ENCODE measurements at places on chromosomes 16 and 17.

GRCh38 chr16:27314161-27314723 lies 468 bp downstream of the IL4R start:
- peak; percentile 20 for DNase-seq

- DNase-seq, result no peak
Measured at GRCh38 chr17:9044772-9045463, 23.6 kb downstream of the NTN1 start.

- DNase-seq, result no peak
Measured at GRCh38 chr17:4541328-4542002, 13.7 kb downstream of the MYBBP1A start.

DNA sequence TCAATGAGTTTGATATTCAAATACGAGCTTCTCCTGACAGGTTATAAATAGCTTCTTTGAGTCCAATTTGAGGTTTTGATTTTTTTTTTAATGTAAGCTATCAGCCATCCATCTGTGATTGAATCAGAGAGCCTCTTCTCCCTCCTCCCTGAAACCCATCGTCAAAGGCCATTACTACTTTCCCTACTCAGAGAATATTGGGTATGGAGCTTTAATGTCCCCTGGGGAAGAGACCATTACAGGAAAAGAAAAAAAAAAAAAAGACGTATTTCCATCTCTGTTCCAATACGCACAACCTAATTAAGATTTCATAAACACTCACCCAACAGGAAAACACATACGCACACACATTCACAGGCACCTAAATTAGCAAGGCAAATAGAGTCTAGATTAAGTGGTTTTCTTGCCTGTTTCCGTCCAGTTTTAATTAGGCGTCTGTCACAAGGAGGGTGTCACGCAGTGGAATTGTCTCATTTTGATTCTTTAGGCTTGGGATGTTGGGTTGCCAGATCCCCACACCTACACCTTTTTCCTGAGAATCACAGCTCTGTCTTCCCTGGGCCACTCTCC lies 194.3 kb upstream of the RPL38 start:
- no peak for DNase-seq

GRCh38 chr16:57773655-57774295 lies 28.5 kb downstream of the KIFC3 start:
- DNase-seq, result no peak

- DNase-seq, result no peak
Measured at GRCh38 chr16:56270828-56271227, 79.5 kb downstream of the GNAO1 start.

DNA sequence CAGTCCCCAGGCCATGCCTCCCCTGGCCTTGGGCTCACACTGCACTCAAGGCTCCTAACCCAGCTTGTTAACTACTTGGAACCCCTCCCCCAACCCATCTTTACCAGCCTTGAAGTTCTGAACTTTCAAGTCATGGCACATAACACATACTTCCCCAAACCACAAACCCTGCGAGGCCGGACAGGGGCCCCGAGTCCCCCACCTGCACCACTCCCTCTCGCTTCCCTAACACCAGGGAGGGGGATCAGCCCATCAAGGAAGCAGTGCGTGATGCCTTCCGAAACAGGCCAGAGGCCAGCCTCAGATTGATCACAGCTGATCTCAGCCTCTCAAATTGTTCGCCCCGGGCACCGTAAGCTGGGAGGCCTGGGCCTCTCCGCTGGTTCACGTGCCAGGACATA lies 3.0 kb upstream of the NLRC3 start:
- DNase-seq, result no peak

- peak; percentile 6 for DNase-seq
Measured at GRCh38 chr16:7268182-7268581, 64.5 kb upstream of the RBFOX1 start.

DNA sequence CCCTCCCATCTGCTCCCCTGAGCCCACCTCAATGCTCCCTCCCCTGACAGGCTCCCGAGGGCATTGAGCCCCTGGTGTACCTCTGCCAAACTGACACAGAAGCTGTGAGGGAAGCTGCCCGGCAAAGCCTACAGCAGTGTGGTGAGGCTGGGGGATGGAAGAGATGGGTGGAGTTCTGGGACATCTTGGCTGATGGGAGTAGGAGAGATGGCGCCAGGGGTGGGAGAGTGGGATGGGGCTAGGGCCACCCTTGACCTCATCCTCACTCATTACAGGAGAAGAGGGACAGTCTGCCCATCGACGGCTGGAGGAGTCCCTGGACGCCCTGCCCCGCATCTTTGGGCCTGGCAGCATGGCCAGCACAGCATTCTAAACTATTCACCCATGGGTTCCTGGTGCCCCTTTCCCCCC lies 16.2 kb upstream of the CTCF start:
- DNase-seq, result no peak

DNA sequence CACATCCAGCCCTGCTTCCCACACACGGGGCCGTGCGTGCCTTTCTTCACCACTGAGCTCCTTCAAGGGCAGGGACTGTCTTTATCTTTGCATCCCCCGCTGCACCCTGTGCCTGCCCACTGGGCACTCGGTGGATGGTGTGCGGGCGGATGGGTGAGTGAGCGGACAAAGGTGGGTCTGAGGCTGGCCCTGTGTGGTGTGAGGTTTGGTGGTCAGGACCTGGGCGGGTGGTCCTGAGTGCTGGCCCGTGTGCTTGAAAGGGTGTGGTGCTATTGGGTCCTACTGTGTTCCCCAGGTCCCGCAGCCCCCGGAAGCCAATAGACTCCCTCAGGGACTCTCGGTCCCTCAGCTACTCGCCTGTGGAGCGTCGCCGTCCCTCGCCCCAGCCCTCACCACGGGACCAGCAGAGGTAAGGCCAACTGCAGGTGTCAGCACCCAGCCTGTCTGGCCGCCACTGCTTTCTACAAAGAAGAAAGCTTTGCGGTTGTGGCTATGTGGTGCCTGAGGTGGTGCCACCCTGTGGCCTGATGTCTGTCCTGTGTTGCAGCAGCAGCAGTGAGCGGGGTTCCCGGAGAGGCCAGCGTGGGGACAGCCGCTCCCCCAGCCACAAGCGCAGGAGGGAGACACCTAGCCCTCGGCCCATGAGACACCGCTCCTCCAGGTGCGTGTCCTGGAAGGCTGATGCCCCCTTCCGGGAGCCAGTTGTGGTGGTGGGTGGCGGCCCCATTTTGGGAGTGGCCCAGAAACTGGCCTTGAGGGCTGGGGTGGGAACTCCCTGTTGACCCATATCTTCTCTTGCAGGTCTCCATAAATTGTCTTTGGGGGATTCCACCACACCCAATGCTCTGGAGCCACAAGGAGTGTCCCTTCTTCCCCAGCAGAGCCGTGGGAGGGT lies 6.8 kb downstream of the ELOB start:
- DNase-seq, result no peak

GRCh38 chr16:85445064-85445778 lies 167.9 kb upstream of the GSE1 start:
- no peak for DNase-seq

GRCh38 chr16:1543085-1543896 lies 9.8 kb downstream of the TMEM204 start:
- DNase-seq, result no peak

DNA sequence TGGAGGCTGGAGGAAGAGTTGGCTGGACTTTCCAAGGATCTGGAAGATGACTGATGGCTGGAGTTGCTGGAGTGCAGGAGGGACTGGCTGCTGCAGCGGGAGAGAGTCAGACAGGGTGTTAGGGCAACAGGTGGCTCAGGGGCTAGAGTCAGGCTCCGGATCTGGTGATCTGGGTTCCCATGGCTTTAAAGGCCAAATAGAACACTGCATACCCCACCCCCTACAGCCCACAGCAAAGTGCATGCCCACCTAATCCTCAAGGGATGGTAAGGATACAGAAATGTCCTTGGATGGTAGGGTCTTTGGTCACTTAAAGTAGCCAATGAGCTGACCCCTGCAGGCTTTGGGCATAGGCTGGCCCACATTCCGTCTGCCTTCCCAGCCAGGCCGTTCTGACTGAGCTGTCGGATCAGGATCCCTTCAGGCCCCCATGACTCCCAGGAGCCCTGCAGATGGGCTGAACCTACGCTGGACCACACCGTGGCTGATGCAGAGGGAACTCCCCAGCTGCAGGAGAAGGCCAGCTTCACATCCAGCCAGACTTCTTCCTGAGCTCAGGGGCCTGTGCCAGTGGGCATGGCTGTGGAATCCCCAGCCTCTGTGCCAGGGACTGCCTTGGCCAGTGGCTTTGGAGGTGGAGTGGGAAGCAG lies 13.9 kb downstream of the TNS4 start:
- DNase-seq, result no peak

GRCh38 chr17:69945698-69946185 lies 129.3 kb upstream of the KCNJ16 start:
- no peak for DNase-seq

DNA sequence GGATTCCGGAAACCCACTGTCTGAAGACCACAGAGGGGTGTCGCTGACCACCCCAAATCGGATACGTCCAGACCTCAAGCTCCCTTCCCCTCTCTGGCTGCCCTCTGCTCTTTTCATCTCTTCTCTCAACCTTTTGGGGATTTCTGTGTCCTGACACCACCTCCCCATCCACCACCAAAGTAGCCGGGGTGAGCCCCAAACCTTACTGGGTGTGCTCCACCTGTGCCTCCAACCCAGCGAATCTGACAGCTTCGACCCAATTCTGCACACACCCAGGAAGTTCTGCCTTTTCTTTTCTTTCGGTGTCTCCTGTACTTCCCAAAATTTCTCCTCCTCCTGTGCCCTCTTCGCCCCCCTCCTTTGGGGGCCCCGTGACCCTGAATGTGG lies 534 bp downstream of the KCTD11 start:
- no peak for DNase-seq

- DNase-seq, result no peak
Measured at GRCh38 chr16:53666786-53667415, 36.8 kb downstream of the RPGRIP1L start.

- no peak for DNase-seq
Measured at GRCh38 chr16:3829631-3830536, 50.6 kb downstream of the CREBBP start.

DNA sequence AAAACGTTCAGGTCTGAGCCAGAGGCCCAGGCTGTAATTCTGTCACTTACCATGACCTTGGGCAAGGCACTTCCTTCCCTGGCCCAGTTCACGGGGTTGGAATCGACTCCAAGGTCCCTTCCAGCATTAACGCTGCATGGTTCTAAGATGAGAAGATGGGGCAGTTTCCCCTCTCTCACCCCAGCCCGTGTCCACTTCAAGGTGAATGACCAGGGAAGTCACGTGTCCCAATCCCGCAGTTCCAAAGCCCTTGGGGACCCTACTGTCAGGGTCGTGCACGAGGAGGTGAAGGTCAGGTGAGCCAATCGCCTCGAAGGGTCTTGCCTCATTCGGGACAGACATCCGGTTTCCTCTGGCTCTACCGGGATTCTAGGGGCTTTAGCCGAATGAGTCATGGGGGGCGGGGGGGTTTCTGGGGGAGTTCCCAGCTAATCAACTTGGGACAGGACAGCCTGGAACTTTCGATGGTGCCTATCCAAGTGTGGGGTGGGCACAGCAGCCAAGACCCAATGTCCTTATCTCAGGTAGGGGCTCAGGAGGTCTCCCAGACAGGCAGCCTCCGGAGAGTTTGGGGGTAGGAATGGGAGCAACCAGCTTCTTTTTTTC lies 762 bp upstream of the CSF3 start:
- DNase-seq, result no peak

GRCh38 chr16:3999479-4000325 lies 116.5 kb downstream of the ADCY9 start:
- DNase-seq, result no peak

DNA sequence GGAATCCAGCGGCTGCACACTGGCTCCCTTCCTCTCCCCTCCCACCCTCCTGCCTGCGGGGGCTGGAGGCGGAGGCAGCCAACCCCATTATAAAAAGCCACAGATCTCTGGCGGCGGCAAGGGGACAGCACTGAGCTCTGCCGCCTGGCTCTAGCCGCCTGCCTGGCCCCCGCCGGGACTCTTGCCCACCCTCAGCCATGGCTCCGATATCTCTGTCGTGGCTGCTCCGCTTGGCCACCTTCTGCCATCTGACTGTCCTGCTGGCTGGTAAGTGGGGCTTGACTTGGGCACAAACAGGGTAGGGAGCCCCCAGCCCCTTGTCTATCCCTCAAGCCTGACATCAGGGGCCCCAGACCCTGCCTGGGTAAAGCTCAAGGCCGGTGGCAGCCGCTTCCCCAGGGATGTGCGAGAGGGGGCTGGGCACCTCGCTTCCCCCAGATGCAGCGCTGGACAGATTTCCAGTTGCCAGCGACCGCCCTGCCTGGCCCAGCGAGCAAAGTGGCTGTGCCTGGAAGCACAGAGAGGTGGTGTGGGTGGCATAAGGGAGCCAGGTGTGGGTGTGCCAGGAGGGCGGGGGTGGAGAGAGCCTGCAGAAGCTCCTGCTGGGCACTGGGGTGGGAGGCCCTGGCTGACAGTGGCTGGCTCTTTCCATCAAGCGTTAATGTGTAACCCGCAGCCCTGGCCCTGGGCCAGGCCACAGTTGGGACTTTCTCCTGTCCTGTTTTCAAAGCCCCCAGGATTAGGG lies at the start of gene CX3CL1:
Gene CX3CL1, plus strand, starts transcription at position 119 of the 745 bp plus-strand sequence. Its CDS starts 79 bp downstream, at position 198.
- DNase-seq, result no peak

DNA sequence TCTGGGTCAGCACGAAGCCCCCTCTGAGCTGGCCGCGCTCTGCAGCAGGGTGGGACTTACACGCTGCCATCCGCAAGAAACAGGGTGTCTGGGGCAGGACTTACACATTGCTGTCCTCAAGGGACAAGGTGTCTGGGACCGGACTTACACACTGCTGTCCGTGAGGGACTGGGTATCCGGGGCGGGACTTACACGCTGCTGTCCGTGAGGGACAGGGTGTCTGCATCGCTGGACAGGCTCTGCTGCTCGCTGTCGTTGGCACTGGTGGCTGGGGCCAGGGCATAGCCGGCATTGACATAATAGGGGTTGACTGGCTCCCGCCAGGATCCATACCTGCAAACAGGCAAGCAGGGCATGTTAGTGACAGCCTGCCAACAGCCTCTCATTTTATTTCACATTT lies 31.4 kb downstream of the PDIA2 start:
- no peak for DNase-seq

- DNase-seq, result no peak
Measured at GRCh38 chr16:75579281-75579834, 13.2 kb downstream of the GABARAPL2 start.

All from C1 segment of cervical spinal cord (tissue), 14 donors.